Left colon (tissue), 2 donors: ENCODE measurements at places on chromosomes 6 and 20.

- no peak for DNase-seq
These were observed 668.4 kb downstream of the C6orf118 start for GRCh38 chr6:164640956-164641355.

GRCh38 chr6:11711984-11712711, 66.5 kb downstream of the ADTRP start:
- DNase-seq = no peak

DNA sequence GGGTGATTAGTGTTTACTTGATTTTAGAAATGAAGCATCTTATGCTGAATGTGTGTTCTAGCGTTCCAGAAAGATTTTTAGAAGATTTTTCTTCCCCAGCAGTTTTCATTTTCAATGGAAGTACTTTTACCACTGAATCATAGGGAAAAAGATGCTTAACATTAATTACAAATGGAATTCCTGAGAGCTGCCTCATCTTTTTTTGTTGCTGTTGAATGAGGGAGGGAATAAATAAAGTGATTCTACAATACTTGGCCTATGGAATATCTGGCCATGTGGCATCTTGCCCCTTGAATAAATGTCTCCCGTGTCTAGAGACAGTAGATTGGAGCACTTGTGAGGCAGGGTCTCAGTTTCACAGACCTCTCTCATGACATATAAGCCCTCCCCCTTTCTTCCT, 44.1 kb upstream of the SLC22A1 start:
- no peak for DNase-seq

GRCh38 chr6:2086326-2086965, 159.0 kb downstream of the GMDS start:
- DNase-seq = no peak

DNA sequence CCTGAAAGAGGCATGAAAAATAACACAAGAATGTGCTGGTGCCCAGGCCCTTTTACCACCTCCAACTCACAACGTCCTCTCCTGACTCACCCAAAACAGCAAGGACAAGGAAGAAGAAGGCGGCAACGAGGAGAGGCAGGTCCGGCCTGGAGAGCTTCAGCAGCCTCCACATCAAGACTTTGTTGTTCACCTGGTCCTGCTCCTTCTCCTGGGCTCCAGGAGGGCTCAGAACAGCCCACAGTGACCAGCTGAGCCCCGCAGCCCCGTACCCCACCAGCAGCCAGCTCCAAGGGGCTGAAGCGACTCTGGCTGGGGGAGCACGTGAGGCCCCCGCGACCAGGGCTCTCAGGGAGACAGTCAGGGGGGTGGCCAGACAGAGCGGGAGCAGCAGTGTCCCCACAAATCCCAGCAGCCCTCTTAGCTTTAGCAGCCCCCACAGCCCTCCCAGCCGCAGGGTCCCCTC, 857 bp downstream of the TAP2 start:
- no peak for DNase-seq

- DNase-seq = peak; percentile 51
These were observed 94.2 kb downstream of the RREB1 start for GRCh38 chr6:7201732-7202541.
